ENCODE measurements at places on chromosomes 13 and 19. TPM values are rescaled to one million over a fixed set of nuclear protein-coding genes. Genes with fewer than 3 reads are reported as not detected.

ZNF865 gene
- 5.1 TPM for total RNA-seq

RNF17 gene
- total RNA-seq = not detected

CYP4F3 gene
- 1.7 TPM for total RNA-seq

MYCBP2 gene
- total RNA-seq = 130 TPM

GRCh38 chr19:16375157-16375935 is 50.7 kb downstream of the KLF2 start:
- DNase-seq = no peak

- DNase-seq = no peak
These were observed 65.8 kb upstream of the RFXAP start for GRCh38 chr13:36753176-36753575.

- DNase-seq = no peak
These were observed 172.8 kb downstream of the KATNAL1 start for GRCh38 chr13:30134578-30134977.

DNA sequence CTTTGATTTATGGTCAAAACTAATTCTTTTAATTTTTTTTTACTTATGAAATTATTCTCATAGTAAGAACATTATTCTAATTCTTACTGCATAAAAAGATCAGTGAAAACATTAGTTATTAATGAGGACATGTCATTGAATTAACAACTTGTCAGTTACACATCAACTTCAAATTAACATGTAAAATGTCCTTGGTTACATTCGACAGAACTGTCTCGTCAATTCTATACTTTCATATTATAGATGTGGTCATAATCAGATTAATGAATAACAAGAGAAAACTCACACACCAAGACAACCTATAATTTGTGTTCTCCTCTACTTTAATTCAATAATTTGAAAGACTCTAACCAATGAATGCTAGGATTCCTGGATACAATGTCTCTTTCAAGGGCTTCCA is 66.7 kb downstream of the KATNAL1 start:
- no peak for DNase-seq

DNA sequence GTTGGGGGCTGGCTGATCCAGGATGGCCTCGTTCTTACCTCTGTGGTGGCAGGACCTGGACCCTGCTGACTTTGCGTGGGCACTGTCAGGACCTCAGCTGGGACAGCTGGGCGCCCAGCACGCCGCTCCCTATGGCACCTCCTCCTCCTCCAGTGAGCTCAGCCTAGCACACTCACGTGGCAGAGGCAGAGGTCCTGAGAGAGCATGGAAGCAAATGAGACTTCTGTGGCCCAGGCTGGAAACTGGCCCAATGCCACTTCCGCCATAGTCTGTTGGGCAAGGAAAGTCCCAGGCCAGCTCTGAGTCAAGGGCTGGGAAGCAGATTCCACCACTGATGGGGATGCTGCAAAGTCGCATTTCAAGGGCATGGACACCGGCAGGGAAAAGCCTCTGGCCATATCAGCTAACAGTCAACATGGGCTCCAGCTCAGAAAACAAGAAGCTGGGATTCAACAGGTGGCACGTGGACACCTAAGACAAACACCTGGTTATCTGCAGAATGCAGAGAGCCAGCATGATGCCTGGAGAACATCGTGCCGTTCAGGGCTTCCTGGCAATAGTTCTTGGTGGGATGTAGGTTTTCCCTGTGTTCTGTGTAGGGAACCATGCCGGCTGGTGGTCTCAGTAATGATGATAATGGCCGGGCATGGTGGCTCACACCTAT is 16.7 kb downstream of the MYBPC2 start:
- no peak for DNase-seq
